ENCODE measurements at places on chromosomes 11 and 22.
A peak's percentile ranks its signal among the peaks of the same experiment; 100 is the strongest.

- no peak for DNase-seq
Measured at GRCh38 chr11:45384711-45385241, 98.6 kb upstream of the SYT13 start.

GRCh38 chr11:48093323-48093722 lies 113.0 kb downstream of the PTPRJ start:
- DNase-seq = no peak

- no peak for DNase-seq
Measured at GRCh38 chr11:118142809-118143208, 9.8 kb downstream of the SCN4B start.

GRCh38 chr11:28108958-28109357 lies 770 bp downstream of the METTL15 start:
- no peak for DNase-seq

GRCh38 chr11:58994171-58994570 lies 54.9 kb downstream of the GLYATL1 start:
- no peak for DNase-seq

DNA sequence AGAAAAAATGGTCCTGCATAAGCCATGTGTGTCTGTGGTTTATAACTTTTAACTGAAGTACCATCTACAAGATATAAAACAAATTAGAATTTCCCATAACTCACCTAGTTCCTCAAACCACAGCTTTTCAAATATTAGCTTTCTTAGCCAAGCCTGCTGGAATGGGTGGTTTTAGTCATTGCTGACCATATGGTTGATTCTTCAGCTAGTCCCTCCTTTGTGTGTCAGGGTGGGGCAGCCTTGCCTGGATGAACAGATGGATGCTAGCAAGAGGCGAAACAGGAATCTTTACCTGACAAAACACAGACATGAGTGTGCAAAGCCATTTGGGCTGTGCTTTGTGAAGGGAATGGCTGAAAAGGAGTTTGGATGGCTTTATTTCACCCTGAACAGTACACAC lies 6.9 kb upstream of the B3GNT6 start:
- no peak for DNase-seq

GRCh38 chr22:19797086-19798002 lies 36.8 kb downstream of the TBX1 start:
- DNase-seq = no peak

GRCh38 chr11:102449651-102450570 lies 2.7 kb downstream of the TMEM123 start:
- DNase-seq = no peak

- no peak for DNase-seq
Measured at GRCh38 chr22:48888466-48889208, 939.0 kb downstream of the BRD1 start.

DNA sequence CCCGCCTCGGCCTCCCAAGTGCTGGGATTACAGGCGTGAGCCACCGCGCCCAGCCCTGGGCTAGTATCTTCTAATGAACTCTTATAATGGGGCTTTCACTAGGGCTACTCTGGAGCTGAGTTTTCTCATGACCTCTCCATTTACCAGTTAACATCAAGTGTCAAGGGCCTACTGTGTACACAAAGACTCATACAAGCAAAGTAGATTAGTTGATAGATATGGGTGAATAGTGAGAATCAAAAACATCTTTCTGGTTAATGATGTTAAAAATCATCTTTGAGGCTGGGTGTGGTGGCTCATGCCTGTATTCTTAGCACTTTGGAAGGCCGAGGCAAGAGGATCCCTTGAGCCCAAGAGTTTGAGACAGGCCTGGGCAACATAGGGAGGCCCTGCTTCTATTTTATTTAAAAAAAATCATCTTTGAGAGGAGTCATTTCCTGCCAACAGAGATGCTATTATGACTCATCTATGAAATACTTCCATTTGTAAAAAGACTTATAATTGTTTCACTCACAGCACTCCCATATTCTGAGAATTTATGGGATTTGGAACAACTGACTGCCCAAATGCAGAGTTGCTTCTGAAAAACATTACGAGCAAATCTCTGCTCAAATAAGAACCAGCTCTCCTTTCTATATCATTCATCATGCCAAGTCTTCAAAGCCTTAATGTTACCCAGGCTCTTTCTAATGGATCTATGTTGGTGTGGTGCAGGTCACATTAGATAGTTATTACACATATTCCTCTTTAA lies 57.0 kb downstream of the GDPD4 start:
- DNase-seq = no peak

DNA sequence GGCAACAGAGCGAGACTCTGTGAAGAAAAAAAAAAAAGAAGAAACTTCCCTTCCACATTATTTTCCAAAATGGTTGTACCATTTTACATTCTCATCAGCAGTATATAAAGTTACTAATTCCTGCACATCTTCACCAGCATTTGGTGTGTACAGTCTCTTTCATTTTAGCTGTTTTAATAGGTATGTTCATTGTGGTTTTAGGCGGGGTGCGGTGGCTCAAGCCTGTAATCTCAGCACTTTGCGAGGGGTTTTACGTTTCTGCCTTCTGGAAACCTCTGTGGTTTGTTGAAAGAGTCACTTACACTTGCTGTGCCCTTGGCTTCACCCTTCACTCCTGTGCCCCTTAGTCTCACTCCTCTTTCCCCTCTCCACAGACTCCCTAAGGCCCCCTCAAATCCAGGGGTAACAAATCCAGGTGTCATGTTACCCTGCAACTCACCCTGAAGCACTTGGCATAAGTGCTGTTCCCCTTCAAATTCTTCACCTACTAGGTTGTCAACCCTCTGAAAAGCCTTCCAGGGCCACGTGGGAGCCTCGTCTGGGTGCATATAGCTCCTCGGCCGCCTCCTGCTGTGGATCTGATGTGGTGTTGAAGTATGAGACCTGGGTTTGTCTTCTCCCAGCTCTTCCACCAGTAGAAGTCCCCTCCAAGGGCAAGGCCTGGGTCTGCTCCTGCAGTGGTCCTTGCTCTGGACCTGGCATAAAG lies 20.8 kb downstream of the TOB2 start:
- DNase-seq = no peak

- no peak for DNase-seq
Measured at GRCh38 chr11:70089631-70090030, 11.5 kb downstream of the ANO1 start.

DNA sequence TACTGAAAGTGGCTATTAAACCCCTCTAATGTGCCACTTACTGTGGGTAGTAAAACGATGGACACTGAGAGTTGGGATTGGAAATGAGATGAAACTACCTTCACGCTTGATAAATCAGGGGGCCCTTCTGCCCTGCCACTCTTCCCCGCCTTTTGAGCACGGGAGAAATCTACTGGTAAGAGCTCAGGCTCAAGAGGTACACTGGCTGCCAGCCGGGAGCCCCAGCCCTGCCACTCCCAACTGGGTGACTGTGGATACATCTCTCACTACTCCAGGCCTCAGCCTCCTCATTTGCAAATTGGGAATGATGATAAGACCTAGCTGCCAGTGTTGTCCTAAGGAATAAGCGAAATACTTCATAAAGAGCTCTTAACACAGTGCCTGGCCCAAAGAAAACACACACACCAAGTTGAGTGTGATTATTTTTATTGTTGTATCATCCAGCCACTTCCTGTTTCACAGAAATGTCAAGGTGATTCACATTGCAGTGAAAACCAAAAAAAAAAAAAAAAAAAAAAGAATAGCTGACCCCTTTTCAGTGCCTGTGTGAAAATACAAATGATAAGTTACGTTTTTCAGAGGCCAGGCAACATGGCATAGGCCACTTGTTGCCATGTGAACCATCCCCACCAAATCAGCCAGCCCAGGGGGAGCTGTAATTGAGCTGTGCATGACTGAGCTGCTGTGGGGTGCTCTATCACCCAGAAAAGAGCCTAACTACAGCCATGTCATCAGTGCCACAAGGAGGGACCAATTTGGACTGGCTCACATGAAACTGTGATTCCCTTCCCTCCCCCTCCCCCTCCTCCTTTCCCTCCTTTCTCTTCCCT lies 4.4 kb upstream of the ZNRD2 start:
- peak; percentile 51 for DNase-seq

- no peak for DNase-seq
Measured at GRCh38 chr11:64285885-64286800, 495 bp downstream of the GPR137 start.

DNA sequence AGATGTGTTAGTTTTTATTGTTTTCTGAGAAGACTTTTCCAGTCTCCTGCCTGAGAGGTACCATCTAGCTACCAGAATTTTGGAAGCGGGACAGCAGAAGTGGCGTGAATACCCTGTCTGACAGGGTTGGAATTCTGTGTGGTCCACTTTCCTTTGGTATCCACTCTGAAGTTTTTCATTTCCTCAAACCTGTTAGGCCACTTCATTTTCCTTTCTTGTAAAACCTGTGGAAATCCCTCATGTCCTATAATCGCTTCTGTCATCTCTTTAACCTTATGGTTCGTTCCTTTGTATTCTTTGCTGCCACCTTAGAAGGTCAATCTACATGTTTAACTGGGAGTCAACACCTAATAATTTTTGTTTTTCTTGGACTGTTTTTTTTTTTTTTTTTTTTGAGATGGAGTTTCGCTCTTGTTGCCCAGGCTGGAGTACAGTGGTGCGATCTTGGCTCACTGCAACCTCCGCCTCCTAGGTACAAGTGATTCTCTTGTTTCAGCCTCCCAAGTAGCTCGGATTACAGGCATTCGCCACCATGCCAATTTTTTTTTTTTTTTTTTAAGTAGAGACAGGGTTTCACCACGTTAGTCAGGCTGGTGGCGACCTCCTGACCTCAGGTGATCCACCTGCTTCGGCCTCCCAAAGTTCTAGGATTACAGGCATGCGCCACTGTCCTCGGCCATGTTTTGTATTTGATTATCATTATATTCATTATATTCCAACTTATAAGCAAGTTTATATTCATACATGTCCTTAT lies 7.1 kb downstream of the SFI1 start:
- DNase-seq = no peak

DNA sequence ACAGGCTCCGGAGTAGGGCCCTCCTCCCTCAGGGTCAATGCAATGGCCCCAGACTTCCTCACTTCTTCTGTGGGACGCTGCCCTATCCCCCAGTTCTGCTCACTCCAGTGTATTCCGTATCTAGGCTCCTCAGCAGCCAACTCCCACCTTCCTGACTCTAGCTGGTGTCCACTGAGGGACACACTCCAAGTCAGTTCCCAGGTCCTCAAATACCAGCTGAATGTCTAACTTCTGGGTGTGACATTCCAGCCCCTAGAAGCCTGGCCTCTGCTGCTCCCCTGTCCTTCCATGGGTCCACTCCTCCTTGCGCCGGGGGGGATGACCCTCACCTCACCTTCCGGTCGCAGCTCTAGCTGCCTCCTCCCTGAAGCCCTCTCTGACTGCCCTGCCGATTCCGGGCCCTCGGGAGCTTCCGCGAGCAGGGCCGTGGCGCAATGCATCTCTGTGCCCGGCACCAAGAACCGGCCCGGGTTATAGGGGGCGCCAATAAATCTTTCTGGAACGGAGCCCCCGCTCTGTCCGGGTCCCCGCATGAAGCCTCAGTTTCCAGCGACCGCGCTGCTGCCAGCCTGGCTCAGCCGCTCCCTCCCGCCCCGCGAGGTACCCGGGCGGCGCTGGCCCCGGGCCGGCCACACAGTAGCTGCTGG lies 15.4 kb downstream of the BAD start:
- DNase-seq = no peak

GRCh38 chr11:47147250-47147649 lies 29.4 kb downstream of the ARFGAP2 start:
- DNase-seq = no peak
